ENCODE measurements at places on chromosomes 12 and 14.

GRCh38 chr14:102732924-102733323, 44.3 kb upstream of the TRAF3 start:
- no peak for DNase-seq

GRCh38 chr12:111975161-111975931, 37.6 kb downstream of the TMEM116 start:
- DNase-seq, result no peak

DNA sequence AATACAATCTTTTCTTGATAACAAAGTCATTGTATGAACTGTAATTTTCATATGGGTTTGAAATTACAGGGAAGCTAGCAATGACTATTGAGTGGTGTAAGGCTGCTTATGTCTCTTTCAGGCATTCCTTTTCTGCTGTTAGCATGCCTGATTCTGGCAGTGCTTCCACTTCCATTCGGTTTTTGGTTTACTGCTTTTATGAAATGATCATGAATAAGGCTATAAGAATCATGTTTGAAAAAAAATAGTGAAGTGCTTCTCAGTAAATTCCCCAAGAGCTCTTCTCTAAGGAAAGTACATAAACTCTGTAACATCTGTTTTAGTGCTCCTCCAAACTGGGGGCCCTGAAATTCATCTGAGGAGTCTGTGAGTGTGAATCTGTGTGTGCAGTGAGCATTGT, 434.0 kb upstream of the RGS6 start:
- no peak for DNase-seq

DNA sequence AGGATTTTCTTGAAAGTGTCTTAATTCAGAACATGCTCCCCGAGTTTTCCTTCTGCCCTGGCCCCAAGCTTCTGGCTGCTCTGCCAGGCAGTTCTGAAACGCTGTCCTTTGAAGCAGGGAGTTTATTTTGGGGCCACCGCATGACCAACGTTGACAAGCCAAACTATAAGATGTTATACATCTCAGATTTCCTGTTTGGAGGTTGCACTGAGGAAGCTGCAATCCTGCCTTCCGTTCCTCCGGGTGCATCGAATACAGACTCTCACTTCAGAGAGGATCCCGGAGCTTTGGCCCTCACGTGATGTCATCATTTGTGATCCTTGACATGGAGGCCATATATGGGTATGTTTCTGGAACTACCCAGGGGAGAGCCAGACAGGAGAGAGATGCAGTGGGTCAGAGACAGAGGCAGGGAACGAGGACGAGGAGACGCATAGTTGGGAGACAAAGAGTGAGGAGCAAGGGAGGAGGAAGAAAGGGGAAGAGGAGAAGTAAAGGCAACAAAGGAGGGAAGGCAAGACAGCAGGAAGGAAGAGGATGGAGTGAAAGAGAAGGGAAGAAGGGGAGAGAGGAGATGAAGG, at the start of gene ASB2:
TSS of gene ASB2 (minus strand) at position 94 of the 581 bp plus-strand sequence. CDS start 12,031 bp downstream, outside the sequence.
- DNase-seq, result peak; percentile 54

DNA sequence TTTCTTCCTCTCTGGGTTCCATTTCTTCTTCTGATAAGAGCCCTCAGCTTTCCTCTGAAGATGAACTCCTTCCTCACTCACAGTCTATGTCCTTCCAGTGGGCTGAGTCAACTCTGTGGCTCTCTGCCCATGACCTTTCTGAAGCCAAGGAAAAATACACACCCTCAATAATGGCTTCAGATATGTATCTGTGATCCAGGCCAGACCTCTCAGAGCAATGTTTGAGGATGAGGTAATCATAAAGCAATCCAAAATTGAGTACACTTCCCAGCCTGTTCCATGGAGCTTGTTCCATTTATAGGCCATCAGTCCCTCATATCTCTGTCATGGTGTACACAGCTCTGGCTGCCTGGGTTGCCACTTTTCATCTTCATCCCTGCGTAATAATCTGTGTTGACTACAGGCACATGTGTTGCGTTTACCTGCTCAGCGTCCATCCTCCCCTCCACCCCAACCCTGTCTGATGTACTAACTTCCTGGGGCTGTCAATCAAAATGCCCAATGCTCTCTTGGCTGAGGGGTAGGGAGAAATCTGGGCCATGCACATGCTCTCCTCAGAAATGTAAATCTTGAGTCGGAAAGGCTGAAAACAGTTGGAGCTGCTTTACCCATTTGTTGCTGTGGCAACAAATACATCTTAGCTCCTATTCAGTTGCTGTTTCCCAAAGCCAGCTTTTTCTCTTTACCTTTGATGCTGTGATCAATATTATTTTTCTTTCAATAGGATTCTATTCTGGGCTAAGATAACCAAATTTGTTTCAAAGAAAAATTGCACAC, 377.8 kb upstream of the TMEM132C start:
- DNase-seq, result no peak

DNA sequence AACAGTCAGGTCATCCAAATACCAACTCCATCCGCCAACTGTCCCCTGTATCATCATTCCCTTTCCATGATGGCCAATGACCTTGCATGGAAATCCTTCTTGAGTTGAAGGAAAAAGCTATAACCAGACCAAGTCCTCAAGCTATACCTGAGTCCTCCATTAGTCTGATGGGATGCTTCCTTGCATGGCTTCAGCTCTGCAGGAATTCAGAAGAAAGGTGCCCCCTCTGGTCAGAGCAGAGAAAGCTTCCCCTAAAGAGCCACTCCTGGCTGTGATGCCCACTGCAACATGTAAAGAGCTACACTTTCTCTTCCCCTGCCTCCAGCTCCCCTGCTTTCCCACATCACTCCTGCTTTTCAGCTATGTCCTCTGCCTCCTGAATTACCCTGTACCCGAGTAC, 43.1 kb upstream of the FKBP4 start:
- DNase-seq, result no peak

- no peak for DNase-seq
These were observed 311.9 kb downstream of the AACS start for GRCh38 chr12:125377093-125377492.

GRCh38 chr14:22980672-22981089, 1.7 kb downstream of the AJUBA start:
- no peak for DNase-seq

- no peak for DNase-seq
These were observed 162.4 kb upstream of the TMEM260 start for GRCh38 chr14:56417173-56417572.
